ENCODE measurements at places on chromosomes 5 and 9.

GRCh38 chr5:37695647-37696046, 144.2 kb downstream of the GDNF start:
- no peak for DNase-seq

- DNase-seq = no peak
Observed at GRCh38 chr5:19018822-19019221, 969.2 kb downstream of the CDH18 start.

DNA sequence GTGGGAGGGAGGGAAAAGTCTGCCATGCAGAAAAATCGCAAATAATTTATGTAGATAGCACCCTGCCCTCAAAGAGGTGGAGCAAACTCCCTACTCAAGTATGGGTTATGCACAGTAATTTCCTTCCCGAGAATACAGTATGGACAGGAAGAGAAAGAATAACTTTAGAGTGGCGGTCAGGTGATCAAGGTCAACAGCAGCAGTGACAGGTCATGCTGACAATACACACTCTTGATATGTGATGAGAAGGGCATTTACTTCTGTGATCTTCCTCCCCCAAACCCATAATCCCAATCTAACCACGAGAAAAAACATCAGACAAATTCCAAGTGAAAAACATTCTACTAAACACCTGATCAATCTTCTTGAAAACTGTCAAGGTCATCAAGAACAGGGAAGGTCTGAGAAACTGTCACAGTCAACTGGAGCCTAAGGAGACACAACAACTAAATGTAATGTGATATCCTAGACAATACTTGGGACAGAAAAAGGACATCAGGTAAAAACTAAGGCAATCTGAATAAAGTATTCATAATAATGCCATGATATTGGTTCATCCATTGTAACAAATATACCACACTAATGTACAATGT, 11.7 kb downstream of the BICD2 start:
- no peak for DNase-seq

GRCh38 chr9:119234636-119235035, 134.6 kb downstream of the BRINP1 start:
- no peak for DNase-seq

DNA sequence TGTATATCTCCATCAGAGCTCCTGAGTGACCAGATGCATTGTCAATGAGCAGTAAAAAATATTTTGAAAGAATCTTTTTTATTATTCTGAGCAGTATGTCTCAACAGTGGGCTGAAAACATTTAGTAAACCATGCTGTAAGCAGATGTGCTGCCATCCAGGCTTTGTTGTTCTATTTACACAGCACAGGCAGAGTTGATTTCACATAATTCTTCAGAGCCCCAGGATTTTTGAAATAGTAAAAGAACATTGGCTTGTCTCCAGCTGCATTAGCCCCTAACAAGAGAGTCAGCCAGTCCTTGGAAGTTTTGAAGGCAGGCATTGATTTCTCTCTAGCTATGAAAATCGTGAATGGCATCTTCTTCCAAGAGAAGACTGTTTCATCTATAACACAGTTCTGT, 25.2 kb upstream of the ENTREP1 start:
- DNase-seq = no peak

DNA sequence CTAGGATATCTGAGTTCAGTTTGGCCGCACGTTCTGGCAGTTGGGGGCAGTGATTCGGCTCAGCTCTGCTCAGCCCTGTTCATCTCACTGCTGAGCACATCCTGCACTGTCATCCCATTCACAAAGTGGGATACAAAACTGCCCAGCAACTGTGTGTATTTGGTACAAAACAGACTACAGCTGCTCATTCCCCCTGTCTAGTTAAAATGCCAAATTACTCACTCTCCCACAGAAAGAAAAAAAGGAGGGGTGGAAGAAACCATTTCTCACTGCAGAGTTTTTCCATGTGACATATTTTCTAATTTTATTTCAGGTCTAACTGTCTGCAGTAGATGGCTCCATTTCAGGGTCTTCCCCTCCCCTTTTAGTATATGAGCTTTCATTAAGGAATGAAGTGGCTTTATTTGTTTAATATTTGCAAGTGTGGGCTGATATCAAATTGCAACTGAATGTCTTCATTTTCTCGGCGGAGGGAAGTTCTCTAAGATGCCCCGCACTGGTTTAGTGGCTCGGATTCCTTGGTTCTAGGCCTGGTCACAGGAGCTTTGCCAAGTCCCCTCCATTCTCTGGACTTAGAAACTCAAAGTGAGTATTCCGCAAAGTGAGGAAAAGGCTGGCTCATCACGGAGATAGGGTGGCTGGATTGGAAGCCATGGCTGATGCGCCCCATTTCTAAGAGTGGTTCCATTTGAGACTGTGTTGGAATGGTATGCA, 14.7 kb downstream of the COL15A1 start:
- DNase-seq = no peak

- DNase-seq = no peak
Observed at GRCh38 chr5:152527358-152528052, 122.4 kb upstream of the NMUR2 start.

- no peak for DNase-seq
Observed at GRCh38 chr5:98309785-98310598, 463.5 kb upstream of the RGMB start.

DNA sequence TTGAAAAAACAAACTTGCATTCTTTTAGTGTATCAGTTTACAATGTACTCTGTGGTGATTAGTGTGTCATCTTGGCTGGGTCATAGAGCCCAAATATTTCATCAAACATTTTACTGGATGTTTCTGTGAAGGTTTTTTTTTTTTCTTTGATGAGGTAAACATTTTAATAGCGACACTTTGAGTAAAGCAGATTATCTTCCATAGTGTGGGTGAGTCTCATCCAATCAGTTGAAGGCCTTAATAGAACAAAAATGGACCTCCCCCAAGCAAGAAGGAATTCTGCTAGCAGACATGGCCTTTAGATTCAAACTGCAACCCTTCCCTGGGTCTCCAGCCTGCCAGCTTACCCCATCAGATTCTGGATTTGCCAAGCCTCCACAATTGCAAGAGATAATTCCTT, 72.5 kb downstream of the FSTL4 start:
- DNase-seq = no peak

DNA sequence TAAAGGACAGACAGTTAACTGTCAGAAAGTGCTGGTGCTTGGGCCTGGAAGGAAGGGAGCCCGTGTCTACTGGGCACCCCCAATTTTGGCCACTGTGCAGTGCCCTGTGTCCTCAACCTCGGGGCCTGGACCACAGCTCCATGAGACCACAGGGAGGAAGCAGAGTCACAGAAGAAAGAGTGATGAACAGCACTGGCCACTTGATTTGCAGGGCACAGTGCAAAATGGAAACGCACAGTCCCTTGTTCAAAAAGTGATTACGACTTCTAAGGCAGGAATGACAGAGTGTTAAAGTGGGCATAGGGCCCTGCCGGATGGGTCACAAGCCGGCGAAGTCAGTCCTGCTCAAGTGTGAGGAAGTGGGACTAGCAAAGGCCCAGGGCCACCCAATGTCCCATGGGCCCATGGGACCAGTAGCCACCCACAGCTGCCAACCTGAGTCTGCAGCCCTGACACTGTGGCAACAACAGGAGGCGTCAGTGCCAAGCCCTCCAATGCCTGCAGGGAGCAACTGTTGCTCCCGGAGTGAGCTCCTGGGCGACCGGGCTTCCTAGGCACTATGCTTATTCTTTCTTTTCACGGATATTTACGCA, 85.4 kb downstream of the ADAMTS2 start:
- DNase-seq = no peak
